Mucosa of descending colon (tissue), 3 donors: ENCODE measurements at places on chromosomes 13 and 19.

GRCh38 chr19:37329686-37330085, 41.2 kb upstream of the ZNF527 start:
- DNase-seq = no peak

- no peak for DNase-seq
Observed at GRCh38 chr13:20787180-20787579, 13.4 kb upstream of the EEF1AKMT1 start.

GRCh38 chr13:50244355-50244712, 229.1 kb downstream of the KCNRG start:
- DNase-seq = no peak

- DNase-seq = no peak
Observed at GRCh38 chr13:113782472-113782871, 23.4 kb downstream of the TMEM255B start.
